Esophagus squamous epithelium (tissue), 5 donors: ENCODE measurements at places on chromosomes 11 and 22. TPM values are rescaled to one million over a fixed set of nuclear protein-coding genes. Genes with fewer than 3 reads are reported as not detected.

DNA sequence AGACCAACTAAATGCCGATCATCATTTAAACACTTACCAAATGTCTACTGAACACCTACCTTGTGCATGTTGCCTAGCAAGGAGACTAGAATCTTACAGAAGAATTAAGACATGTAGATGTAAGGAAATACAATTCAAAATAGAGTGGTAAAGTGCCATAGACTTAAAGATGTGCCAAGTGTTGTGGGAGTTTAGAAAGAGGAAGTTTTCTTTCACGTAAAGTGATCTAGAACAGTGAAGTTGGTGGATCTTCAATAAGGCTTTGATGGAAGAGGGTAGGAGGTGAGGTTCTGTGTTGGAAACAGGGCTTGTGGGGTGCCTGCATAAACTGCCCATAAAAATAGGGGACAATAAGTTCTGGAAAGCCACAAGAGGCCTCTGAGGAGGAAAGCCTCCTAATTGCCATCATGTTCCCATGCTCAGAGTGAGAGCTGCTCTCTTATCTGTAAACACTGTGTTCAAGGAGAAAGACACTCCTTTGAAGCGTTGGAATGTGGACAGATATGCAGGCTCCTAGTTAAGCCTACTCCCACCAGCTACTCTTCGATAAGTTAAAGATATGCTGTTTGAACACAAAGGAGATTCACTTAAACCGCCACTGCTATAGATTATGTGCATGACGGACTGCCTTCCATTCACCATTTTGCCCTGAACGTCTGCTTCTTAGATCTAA lies 66.7 kb downstream of the HSD17B12 start:
- no peak overlapping the region for H3K4me3 ChIP-seq
- H3K36me3 ChIP-seq: peaks cover 5% of the 10 kb centered on the region
- DNase-seq: no peak
- no peaks in the 10 kb centered on the region for H3K27me3 ChIP-seq
- no peaks in the 10 kb centered on the region for H3K4me1 ChIP-seq

- H3K36me3 ChIP-seq: no peaks in the 10 kb centered on the region
- no peak for DNase-seq
- H3K4me1 ChIP-seq: no peaks in the 10 kb centered on the region
- H3K27ac ChIP-seq: no peak overlapping the region
- no peaks in the 10 kb centered on the region for H3K27me3 ChIP-seq
Measured at GRCh38 chr11:1409108-1409851, 19.5 kb downstream of the BRSK2 start.

The OR51B4 gene
- total RNA-seq: not detected

DNA sequence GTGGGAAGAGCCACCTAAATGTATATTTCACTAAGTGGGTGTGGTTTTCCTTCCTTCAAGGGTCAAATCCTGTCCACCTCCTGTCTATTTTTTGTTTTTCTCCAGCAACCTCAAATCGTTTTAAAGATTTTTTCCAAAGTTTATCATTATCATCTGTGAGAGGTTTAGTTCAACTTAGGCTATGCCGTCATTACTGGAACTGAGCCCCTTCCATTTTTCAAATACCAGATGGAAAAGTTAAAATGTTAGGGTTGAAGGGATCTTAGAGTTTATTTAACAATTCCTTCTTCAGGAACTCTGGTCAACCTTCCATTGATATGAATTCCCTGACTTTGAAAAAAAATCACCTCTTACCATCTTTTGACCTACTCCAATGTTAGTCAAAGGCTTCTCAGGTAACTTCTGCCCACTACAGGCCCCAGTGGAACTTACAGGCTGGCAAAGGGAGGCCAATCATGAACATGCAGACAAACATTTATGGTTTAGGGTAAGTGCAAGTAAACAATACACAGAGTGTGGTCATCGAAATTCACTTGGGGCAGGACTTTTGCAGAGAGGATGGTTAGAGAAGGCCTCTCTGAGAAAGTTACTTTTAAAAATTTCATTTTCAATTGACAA lies 45.2 kb downstream of the SYN3 start:
- H3K4me1 ChIP-seq: no peaks in the 10 kb centered on the region
- no peaks in the 10 kb centered on the region for H3K36me3 ChIP-seq
- DNase-seq: no peak
- H3K27me3 ChIP-seq: no peaks in the 10 kb centered on the region

- no peaks in the 10 kb centered on the region for H3K4me1 ChIP-seq
- no peak for DNase-seq
- H3K27ac ChIP-seq: no peak overlapping the region
- no peaks in the 10 kb centered on the region for H3K36me3 ChIP-seq
- no peak overlapping the region for H3K4me3 ChIP-seq
Measured at GRCh38 chr22:26023104-26023775, 146.0 kb upstream of the SEZ6L start.

GRCh38 chr11:95092549-95093324 lies 3.1 kb downstream of the ENDOD1 start:
- H3K27me3 ChIP-seq: no peaks in the 10 kb centered on the region
- peaks cover 76% of the 10 kb centered on the region for H3K4me1 ChIP-seq
- H3K36me3 ChIP-seq: no peaks in the 10 kb centered on the region
- H3K27ac ChIP-seq: peak overlapping the region; percentile 40

- no peak for DNase-seq
- no peaks in the 10 kb centered on the region for H3K36me3 ChIP-seq
- H3K4me3 ChIP-seq: no peak overlapping the region
- H3K4me1 ChIP-seq: no peaks in the 10 kb centered on the region
- H3K27me3 ChIP-seq: peaks cover 10% of the 10 kb centered on the region
- no peak overlapping the region for H3K27ac ChIP-seq
Measured at GRCh38 chr11:13883042-13883441, 79.5 kb upstream of the SPON1 start.

DNA sequence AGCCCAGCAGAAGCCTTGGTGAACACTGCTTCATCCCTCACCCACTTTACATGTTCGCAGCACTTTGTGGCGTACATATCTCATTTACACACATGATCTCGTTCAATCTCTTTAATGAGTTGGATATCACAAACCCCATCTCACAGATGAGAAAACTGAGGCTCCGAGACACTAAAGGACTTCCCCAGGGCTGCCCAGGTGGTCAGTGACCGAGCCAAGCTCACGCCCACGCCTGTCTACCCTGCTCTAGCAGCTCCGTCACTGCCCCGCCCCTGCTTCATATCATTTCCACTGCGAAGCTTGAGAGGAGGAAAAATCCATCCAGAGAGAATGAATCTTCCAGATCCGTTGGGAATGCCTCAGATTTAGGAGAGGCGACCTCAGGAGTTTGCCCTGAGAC lies 11.8 kb upstream of the DSCAML1 start:
- no peak overlapping the region for H3K4me3 ChIP-seq
- no peaks in the 10 kb centered on the region for H3K4me1 ChIP-seq
- no peak for DNase-seq
- peak overlapping the region; percentile 71 for H3K27ac ChIP-seq

DNA sequence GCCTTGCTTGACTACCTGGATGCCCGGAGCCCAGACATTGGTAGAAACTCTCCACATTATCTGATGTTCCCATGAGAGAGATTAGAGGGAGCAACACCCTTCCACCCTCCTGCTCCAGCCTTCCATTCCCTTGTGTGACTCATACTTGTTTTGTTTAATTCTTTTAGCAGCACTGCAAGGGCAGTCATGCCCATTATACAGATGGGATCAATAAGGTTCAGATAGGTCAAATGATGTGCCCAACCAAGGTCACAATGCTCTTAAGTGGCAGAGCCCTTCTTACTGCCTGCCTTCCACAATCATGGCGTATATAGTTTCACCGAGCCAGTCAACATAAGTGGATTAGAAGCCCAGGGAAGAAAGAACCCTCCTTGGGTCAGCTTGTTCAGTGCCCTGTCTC lies 6.6 kb upstream of the CCDC134 start:
- no peaks in the 10 kb centered on the region for H3K27me3 ChIP-seq
- DNase-seq: no peak
- H3K36me3 ChIP-seq: no peaks in the 10 kb centered on the region
- peaks cover 2% of the 10 kb centered on the region for H3K4me1 ChIP-seq
- H3K27ac ChIP-seq: no peak overlapping the region
- H3K4me3 ChIP-seq: no peak overlapping the region

The OR1S1 gene
- total RNA-seq: not detected

The MRPL48 gene
- 9.2 TPM for total RNA-seq

- no peaks in the 10 kb centered on the region for H3K36me3 ChIP-seq
- H3K4me3 ChIP-seq: peak overlapping the region; percentile 96
- no peak for DNase-seq
- peak overlapping the region; percentile 96 for H3K27ac ChIP-seq
Measured at GRCh38 chr11:114058026-114058706, 1.3 kb upstream of the ZBTB16 start.

GRCh38 chr11:75204685-75205563 lies 35.6 kb upstream of the TPBGL start:
- no peak overlapping the region for H3K4me3 ChIP-seq
- H3K27ac ChIP-seq: no peak overlapping the region
- H3K27me3 ChIP-seq: peaks cover 22% of the 10 kb centered on the region
- DNase-seq: no peak

The PRG3 gene
- total RNA-seq: not detected

GRCh38 chr11:130706572-130706971 lies 209.7 kb downstream of the SNX19 start:
- DNase-seq: no peak
- no peaks in the 10 kb centered on the region for H3K27me3 ChIP-seq
- H3K4me3 ChIP-seq: no peak overlapping the region

The GAL3ST1 gene
- not detected for total RNA-seq

The ZNF280A gene
- not detected for total RNA-seq

DNA sequence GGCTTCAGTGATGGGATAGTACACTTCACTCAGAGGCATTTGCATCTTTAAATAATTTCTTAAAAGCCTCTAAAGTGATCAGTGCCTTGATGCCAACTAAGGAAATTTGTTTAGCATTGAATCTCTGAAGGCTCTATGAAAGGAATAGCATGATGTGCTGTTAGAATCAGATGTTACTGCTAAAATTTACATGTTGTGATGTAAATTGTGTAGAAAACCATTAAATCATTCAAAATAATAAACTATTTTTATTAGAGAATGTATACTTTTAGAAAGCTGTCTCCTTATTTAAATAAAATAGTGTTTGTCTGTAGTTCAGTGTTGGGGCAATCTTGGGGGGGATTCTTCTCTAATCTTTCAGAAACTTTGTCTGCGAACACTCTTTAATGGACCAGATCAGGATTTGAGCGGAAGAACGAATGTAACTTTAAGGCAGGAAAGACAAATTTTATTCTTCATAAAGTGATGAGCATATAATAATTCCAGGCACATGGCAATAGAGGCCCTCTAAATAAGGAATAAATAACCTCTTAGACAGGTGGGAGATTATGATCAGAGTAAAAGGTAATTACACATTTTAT lies 4.6 kb downstream of the MALAT1 start:
- peaks cover 16% of the 10 kb centered on the region for H3K36me3 ChIP-seq
- H3K4me3 ChIP-seq: peak overlapping the region; percentile 47

The RGL4 gene
- total RNA-seq: not detected

DNA sequence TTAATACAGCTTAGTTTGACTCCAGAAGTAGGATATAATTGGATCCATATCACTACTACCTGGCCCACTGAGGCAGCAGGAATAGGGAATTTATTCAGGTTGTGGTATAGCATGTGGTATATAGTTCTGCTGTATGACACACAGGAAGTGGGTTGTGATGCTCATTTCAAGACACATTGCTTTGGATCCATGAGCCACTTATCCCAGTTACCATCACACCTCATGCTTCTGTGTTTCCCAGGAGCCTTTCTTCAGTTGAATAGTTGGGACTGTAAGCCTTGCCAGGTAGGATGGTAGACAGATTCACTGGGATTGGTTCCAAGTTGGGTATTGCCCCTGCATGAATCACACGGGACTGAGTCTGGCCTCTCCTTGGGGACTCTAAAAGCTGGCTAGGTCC lies 9.9 kb upstream of the SLC37A2 start:
- H3K4me3 ChIP-seq: no peak overlapping the region
- no peaks in the 10 kb centered on the region for H3K36me3 ChIP-seq
- H3K27ac ChIP-seq: no peak overlapping the region
- no peak for DNase-seq
- no peaks in the 10 kb centered on the region for H3K27me3 ChIP-seq

The HYLS1 gene
- total RNA-seq: 4.6 TPM

DNA sequence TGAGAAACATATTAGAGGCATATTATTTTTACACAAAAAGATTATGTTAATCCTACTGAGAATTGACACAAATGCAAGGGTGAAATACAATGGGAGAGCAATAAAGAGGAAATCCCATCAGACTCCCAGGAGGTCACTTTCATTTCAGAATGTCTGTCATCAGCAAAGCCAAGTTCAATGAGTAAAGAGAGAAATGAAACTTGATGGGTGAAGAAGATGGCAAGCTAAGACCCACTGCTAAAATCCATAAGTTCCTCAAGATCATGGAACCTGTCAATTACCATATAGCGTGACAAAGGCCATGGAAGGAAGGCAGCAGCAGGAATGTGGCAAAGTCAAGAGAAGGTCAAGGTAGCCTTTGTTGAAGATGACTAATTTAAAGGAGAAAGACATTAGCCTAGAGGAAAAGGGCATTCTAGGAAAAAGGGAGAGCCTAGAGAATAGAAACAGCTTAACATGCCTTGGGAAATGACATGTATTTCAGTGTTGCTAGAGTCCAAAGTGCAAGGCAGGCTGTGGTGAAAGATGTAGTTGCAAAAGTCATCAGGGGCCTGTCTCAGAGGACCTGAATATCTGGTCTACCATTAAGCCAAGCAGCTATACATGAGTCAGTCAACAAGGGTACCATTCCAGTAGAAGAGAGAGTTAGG lies 43.1 kb downstream of the FAM168A start:
- no peaks in the 10 kb centered on the region for H3K36me3 ChIP-seq
- no peak overlapping the region for H3K27ac ChIP-seq
- H3K4me1 ChIP-seq: no peaks in the 10 kb centered on the region
- H3K4me3 ChIP-seq: no peak overlapping the region

The CCDC81 gene
- total RNA-seq: 0.66 TPM

DNA sequence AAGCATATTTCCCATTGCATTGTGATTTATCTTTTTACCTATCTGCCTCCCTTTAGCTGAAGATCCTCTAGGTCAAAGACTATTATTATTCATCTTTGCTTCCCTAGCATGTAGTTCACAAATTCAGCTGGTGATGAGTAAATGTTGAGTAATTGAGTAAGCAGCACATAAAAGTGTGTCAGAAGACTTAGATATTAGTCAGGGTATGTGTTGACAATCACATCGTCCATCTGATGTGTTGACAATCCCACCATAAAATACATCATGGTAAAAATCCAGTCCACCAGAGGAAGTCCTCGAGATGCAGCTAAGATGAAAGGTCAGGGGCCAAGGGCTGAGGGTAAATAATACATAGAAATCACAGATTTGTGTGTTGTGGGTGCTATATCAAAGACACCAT lies 22.9 kb upstream of the ABTB2 start:
- no peak overlapping the region for H3K27ac ChIP-seq
- DNase-seq: no peak
- H3K4me3 ChIP-seq: no peak overlapping the region
- H3K27me3 ChIP-seq: peaks cover 43% of the 10 kb centered on the region

The VSIG2 gene
- total RNA-seq: 9.7 TPM

GRCh38 chr22:27554106-27554811 lies 247.3 kb downstream of the MN1 start:
- no peaks in the 10 kb centered on the region for H3K4me1 ChIP-seq
- no peak for DNase-seq
- no peaks in the 10 kb centered on the region for H3K36me3 ChIP-seq
- no peak overlapping the region for H3K4me3 ChIP-seq
- peak overlapping the region; percentile 69 for H3K27ac ChIP-seq

The HORMAD2 gene
- total RNA-seq: not detected

The GAS2L1 gene
- 35.8 TPM for total RNA-seq
